CD4-positive, alpha-beta T cell treated with Interleukin-17A for 1 hour (primary cell): ENCODE measurements at places on chromosomes 7 and 10.

- DNase-seq = no peak
Observed at GRCh38 chr7:154287356-154287755, 235.2 kb downstream of the DPP6 start.

DNA sequence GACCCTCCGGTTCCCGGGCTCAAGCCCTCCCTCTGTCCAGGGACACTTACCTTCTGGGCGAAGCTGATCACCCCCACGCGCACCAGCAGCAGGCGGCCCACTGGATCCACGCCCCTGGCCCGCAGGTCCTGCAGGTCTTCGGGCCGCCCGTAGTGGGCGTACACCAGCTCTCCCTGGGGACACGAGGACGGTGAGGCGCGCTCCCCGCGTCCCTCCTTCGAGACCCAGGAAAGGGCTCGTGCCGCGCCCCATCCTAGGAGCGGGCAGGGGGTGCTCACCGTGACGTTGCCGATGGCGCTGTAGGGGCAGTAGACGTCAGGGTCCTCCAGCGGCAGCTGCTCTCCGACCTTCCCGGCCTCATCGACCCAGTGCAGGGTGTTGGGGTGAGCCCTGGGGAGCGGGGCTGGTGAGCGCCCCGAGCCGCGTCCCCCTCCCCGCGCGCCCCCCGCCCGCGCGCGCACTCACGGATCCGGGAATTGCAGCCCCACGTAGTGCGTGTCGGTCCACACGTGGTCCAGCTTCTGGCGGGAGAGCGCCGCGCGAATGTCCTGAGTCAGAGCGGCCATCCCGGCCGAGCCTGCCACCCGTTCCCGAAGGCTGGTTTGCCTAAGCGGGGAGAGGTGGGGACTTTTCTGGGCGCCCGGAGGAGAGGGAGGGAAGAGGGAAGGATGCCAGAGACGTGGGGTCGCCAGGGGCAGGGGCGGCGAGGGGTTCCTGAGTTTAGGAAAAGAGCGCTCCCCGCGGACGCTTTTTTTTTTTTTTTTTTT is 8.2 kb downstream of the TFR2 start:
- DNase-seq = peak; percentile 64

GRCh38 chr7:2651336-2651735 is 19.6 kb downstream of the TTYH3 start:
- no peak for DNase-seq

- DNase-seq = no peak
Observed at GRCh38 chr7:35623381-35623780, 71.6 kb downstream of the HERPUD2 start.

GRCh38 chr10:34638406-34639054 is 176.6 kb downstream of the PARD3 start:
- peak; percentile 67 for DNase-seq

- no peak for DNase-seq
Observed at GRCh38 chr10:75542906-75543305, 111.5 kb downstream of the LRMDA start.

GRCh38 chr10:124040451-124041188 is 52.8 kb downstream of the CHST15 start:
- DNase-seq = no peak

DNA sequence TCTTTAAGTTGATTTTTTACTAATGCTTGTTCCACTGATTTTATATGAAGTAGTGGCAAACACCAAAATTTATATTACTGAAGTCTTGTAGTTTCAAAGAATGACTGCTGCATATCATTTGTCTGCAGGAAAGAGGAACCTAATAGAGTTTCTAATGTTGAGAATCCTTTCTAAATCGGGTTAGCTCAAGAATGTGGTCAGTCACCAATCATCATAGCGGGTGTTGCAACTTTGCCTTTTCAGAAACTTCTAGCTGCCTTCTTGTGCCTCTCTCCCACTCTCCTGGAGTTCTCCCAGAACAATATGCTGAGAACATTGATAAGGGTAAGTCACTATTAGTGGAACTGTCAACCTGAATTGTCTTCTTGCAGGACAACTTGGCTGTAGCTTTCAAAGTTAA is 524.8 kb upstream of the SORCS1 start:
- no peak for DNase-seq

DNA sequence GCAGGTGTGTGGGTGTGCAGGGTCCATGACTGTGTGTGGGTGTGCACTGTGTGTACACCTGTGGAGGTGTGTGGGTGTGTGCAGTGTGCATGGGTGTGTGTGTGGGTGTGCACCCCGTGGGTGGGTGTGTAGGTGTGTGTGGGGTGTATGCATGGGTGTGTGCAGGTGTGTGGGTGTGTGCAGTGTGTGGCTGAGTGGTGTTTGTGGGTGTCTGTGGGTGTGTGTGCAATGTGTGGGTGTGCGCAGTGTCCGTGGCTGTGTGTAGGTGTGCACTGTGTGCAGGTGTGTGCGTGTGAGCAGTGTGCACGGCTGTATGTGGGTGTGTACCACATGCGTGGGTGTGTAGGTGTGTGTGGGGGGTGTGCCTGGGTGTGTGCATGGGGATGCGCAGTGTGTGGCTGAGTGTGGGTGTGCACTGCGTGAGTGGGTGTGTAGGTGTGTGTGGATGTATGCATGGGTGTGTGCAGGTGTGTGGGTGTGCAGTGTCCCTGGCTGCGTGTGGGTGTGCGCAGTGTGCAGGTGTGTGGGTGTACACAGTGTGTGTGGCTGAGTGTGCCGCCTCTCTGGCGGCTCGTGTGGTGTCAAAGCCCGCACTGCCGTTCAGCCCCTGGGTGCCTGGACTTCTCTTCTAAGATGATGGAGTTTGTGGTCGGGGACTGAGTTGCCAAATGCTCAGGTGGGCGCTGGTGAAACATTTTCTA is 208.3 kb downstream of the DNAJB6 start:
- no peak for DNase-seq

GRCh38 chr7:4612939-4613841 is 68.9 kb upstream of the FOXK1 start:
- no peak for DNase-seq

- peak; percentile 52 for DNase-seq
Observed at GRCh38 chr7:37318541-37318940, 130.1 kb downstream of the ELMO1 start.

- no peak for DNase-seq
Observed at GRCh38 chr10:30439931-30440330, 5.9 kb downstream of the MAP3K8 start.

GRCh38 chr10:20644421-20644820 is 252.7 kb downstream of the NEBL start:
- DNase-seq = no peak

- no peak for DNase-seq
Observed at GRCh38 chr7:134182078-134182477, 54.9 kb downstream of the LRGUK start.

GRCh38 chr7:116953906-116954838 is 871 bp downstream of the ST7 start:
- DNase-seq = peak; percentile 31

GRCh38 chr10:119892188-119893065 is at the start of gene SEC23IP:
TSS of gene SEC23IP (plus strand) at chr10:119892730. CDS start at chr10:119892783, 53 bp downstream.
- peak; percentile 92 for DNase-seq

DNA sequence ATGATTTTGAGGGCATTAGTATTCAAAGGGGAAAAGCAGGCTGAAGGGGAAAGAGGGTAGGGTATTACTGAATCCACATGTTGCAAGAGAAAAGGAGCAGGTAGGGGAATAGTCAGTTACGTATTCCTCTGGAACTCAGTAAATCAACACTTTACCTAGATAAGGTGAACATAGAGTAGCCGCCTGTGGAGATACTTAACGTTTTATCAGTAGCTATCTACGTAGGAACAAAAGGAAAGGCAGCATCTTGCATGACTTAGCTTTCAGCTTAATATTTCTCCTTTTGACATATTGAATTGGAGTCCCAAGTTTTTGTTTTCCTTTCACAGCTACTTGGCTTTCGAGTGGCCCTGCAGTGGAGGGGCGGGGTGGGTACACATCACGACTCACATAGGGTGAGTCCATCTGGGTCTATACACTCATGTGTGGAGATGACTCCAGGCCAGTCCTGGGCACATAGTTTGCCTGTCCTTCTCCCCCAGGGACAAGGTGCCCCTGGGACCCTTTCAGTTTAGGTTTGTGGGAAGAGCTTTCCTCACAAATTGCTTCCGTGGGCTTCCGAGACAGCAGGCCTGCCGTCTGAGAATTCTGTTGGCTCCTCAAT is 48.1 kb downstream of the CCNY start:
- DNase-seq = no peak

DNA sequence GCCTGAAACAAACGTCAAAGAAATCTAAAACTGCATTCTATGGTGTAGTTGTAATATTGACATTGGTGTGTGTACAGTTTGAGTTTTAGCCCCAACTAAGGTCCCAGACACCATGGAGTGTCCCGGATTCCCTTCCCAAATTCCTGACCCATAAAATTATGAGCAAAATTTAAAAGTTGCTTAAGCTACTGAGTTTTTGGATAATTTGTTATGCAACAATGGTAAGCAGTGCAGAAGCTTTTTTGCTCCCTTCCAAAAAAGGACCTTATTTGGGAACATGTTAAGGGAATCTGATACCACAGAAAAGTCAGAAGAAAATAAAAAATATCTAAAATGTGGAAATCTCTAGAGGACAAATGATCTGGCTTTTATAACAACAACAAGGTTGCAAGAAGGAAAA is 63.3 kb upstream of the KMT2E start:
- DNase-seq = no peak

GRCh38 chr10:78278058-78278404 is 244.4 kb downstream of the RPS24 start:
- no peak for DNase-seq

- no peak for DNase-seq
Observed at GRCh38 chr10:124002391-124003069, 90.9 kb downstream of the CHST15 start.

- no peak for DNase-seq
Observed at GRCh38 chr7:152853236-152853635, 93.7 kb downstream of the ACTR3B start.
